ENCODE measurements at places on chromosomes 5 and 9. TPM values are rescaled to one million over a fixed set of nuclear protein-coding genes. Genes with fewer than 3 reads are reported as not detected.

Gene FAM221B
- total RNA-seq = not detected

Gene CCDC171
- total RNA-seq = 2.6 TPM

Gene C1QTNF2
- total RNA-seq = 2.0 TPM

DNA sequence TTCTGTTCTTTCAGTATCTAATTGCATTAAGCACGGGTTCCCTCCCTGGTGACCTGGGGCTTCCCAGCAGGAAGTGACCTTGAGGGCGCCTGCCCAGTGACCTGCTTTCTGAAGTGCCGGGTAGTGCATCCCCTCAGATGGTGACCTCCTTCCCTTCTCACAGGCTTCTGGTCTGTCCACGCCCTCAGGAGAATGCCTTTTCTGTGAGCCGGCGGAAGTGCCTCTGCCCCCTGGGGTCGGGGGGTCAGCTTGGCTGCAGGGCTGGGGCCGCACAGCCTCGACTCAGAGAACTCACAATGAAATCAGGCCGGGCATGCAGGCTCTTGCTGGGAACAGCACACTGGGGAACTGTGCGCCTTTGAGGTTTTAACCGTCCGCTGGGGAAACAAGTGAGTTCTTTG lies 124.5 kb upstream of the PHYKPL start:
- DNase-seq = peak; percentile 69

DNA sequence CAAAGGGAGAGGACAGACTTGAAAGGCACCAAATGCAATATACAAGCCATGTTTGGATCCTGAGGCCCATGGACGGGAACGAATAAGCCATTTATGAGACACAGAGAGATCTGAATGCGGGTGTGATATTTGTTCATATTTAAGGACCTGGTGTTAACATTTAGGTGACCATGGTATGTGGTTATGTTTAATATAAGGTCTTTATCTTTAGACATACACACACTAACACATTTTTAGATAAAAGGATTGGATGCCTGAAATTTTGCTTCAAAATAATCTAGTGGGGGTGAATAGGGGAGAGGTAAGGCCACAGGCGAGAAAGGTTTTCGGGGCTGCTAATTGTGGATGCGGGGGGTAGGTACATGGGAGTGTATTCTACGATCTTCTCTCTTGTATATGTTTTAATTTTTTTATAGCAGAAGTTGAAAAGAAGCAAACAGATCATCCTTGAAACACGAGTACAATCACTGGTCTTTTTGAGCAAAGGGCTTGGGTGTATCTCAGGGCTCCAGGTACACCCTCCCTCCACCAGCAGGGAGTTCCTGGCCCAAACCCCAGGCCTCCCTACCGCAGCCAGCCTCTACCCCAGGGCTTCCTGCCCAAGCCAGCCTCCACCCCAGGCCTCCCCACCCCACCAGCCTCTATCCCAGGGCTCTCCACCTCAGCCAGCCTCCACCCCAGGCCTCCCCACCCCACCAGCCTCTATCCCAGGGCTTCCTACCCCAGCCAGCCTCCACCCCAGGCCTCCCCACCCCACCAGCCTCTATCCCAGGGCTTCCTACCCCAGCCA lies 12.2 kb downstream of the AKNA start:
- no peak for DNase-seq

- no peak for DNase-seq
These were observed 28.5 kb downstream of the TSPAN17 start for GRCh38 chr5:176675676-176676360.

GRCh38 chr5:9363026-9363425 lies 182.8 kb downstream of the SEMA5A start:
- no peak for DNase-seq

DNA sequence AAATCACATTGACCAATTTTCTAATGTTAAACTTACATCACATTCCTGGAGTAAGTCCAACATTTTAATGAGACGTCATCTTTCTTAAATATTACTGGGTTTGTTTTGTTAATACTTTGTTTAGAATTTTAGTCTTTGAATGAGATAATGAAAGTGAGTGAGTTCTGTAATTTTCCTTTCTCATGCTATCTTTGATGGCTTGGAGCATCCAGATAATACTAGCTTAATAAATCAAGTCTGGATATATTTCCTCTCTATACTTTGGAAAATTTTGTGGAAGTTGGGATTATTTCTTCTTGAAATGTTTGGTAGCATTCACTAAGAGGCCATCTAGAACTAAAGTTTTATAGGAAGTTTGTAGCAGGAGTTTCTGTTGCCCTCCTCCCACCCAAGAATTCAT lies 90.8 kb upstream of the IL7R start:
- DNase-seq = no peak

GRCh38 chr5:98770911-98771322 lies 2.5 kb upstream of the RGMB start:
- no peak for DNase-seq

DNA sequence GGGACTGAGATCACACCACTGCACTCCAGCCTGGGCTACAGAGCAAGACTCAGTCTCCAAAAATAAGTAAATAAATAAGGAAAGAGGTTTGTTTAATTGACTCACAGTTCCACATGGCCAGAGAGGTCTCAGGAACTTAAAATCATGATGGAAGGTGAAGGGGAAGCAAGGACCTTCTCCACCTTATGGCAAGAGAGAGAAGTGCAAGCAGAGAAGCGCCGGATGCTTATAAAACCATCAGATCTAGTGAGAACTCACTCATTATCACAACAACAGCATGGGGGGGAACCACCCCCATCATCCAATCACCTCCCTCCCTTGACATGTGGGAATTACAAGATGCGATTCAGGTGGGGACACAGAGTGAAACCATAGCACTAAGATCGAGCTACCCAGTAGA lies 22.8 kb upstream of the RGMB start:
- no peak for DNase-seq

GRCh38 chr5:120139039-120139438 lies 325.1 kb upstream of the PRR16 start:
- DNase-seq = no peak

DNA sequence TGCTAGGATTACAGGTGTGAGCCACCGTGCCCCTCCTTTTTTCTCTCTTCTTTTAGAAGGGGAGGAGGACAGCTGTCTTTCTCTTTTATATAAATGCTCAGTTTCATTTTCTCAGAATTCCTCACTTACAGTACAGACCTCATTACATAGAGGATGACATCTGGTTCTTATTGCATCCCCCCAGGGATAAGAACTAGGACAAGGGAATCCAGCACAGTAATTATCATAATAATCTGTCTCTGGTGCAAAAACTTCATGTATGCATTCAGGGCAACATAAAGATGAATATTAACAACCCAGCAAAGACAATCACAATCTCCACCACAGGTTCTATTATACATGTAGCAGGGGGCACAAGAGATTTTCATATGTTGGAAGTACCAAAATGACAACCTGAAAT lies 5.1 kb downstream of the SPZ1 start:
- no peak for DNase-seq

DNA sequence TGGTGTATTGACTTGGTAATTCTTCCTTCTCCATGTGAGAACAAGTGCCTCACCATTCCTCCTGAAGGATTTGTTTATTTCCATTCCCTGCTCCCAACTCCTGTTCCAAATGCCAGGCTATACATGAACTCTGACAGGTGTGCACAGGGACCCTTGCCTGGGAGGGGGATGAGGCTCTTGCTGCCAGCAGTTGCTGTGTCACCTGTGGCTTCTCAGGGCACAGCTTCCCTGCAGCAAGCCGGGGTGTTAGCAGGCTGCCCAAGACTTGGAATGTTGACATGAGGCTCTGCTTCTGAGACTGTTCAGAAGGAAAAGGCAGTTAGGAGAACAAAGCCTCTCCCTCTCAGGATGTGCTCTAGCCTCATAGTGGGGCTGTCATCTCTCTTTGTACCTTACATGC lies 131.3 kb downstream of the DOCK2 start:
- no peak for DNase-seq

DNA sequence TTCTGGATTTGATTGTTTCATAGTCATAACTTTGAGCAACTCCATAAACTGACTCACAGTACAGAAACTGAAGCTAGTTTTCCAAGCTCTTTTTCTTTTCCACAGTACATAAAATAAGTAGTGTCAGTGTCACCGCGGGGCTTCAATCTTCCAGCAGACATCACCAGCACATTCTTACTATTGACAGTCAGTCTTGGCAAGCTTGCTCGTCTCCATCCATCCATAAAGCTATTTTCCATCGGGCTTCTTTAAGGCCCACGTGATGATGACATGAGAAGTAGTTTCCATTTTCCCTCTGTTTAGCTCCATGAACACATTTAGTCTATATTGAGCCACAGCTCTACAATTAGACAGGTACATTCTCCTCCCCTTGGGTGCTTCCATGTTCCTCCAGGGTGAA lies 443.4 kb downstream of the KDM4C start:
- no peak for DNase-seq

All from right cardiac atrium (tissue), 5 donors.